ENCODE measurements at places on chromosomes 13 and 19.

DNA sequence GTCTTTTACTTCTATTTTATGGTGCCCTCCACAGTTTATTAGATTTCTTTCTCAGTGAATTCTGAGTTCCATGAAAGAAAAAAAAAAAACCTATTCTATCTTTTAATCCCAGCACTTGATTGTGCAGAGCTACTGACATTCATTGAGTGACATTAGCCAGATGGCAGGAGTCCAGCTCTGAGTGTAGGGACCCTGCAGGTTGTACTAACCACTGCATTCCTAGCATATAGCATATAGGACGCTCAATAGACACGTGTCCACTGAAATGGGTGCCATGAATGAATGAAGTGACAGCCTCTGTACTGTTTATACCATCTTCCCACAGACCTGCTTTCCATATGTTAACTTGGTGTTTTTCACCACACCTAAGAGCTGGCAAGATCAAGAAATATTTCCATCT is 206.3 kb downstream of the RAP2A start:
- H3K27me3 ChIP-seq: no peaks in the 10 kb centered on the region
- H3K4me3 ChIP-seq: no peak overlapping the region
- H3K4me1 ChIP-seq: peaks cover 2% of the 10 kb centered on the region
- no peaks in the 10 kb centered on the region for H3K36me3 ChIP-seq
- no peak overlapping the region for H3K27ac ChIP-seq
- DNase-seq: no peak

DNA sequence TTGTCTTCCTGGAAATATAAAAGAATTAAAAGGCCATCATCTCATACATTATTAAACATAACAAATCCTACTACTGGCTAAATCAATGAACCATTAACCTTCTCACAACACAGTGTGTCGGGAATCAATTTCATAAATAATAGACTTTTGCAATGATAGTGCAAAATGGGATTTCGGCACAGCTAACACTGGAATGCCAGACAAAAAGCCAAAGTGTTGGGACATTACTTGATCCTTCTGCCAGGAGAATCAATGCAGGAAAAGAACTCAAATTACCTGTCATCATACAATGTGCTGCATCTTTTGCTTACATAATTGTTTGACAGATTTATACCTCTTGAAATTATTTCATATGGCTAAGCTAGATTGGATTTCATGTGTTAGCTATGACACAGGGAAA is 334.3 kb downstream of the MTUS2 start:
- H3K4me1 ChIP-seq: no peaks in the 10 kb centered on the region
- H3K36me3 ChIP-seq: no peaks in the 10 kb centered on the region
- H3K4me3 ChIP-seq: no peak overlapping the region
- no peak overlapping the region for H3K27ac ChIP-seq

- H3K4me3 ChIP-seq: no peak overlapping the region
- no peaks in the 10 kb centered on the region for H3K4me1 ChIP-seq
- no peak for DNase-seq
- no peak overlapping the region for H3K27ac ChIP-seq
- H3K27me3 ChIP-seq: no peaks in the 10 kb centered on the region
Observed at GRCh38 chr13:111314852-111315251, 5.6 kb upstream of the TEX29 start.

DNA sequence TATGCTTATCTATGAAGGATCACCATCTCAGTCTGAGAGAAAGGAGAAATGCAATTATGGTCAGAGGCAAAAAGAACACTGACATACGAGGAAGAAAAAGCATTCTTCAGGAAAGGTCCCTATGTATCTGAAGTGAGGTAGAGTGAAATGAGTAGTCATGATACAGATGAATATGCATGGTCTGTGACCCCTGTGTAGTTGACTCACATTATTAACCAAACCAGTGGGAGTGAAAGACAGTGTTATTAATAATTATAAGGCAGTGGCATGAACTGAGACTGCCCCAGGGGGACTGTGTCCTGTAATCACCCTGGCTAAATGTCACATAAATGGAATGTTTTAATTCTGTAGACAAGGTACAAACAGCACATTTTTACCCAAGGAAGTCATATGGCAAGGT is 1320.2 kb upstream of the PCDH9 start:
- H3K27ac ChIP-seq: no peak overlapping the region
- H3K4me1 ChIP-seq: no peaks in the 10 kb centered on the region
- H3K36me3 ChIP-seq: no peaks in the 10 kb centered on the region
- no peak for DNase-seq
- no peak overlapping the region for H3K4me3 ChIP-seq
- H3K27me3 ChIP-seq: no peaks in the 10 kb centered on the region

GRCh38 chr19:31337008-31337914 is 12.0 kb downstream of the TSHZ3 start:
- no peak overlapping the region for H3K4me3 ChIP-seq
- no peak overlapping the region for H3K27ac ChIP-seq
- H3K27me3 ChIP-seq: no peaks in the 10 kb centered on the region
- H3K4me1 ChIP-seq: peaks cover 12% of the 10 kb centered on the region
- H3K36me3 ChIP-seq: no peaks in the 10 kb centered on the region

Measured in mesendoderm (in vitro differentiated cells).